Posterior vena cava (tissue), 2 donors: ENCODE measurements at places on chromosomes 13 and 19. TPM values are rescaled to one million over a fixed set of nuclear protein-coding genes. Genes with fewer than 3 reads are reported as not detected.

GRCh38 chr13:69935043-69935442, 172.6 kb upstream of the ATXN8OS start:
- DNase-seq: no peak

The ZNF99 gene
- total RNA-seq: 0.19 TPM

- DNase-seq: no peak
These were observed 839 bp upstream of the CKAP2 start for GRCh38 chr13:52454459-52454819.

DNA sequence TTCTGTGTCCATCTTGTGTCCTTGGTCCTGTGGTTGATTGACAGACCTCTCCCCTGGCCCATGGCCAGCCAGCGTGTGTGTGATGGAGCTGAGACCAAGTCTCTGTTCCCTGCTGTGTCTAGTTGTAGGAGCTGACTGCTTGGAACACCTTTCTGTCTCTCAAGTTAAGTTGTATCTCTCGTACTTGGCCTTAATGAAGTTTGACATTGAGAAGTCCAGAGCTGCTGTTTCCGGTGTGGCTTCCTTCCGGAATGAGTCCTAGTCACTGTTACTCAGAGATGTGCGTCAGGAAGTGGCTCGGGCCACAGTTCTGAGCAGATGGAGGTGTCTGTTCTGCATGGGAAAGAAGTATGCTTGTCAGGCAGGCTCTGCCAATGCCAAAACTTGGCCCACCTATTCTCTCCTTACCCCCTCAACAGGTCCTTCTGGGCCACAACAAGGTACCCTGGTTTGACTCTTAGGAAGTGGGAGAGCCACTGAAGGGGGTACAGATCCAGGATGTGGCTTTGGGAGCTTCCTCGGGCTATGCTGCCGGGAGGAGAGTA, 54.3 kb downstream of the GATAD2A start:
- DNase-seq: peak; percentile 79

- no peak for DNase-seq
These were observed 5.1 kb downstream of the UBAC2 start for GRCh38 chr13:99205621-99206220.

The ZNF763 gene
- 1.7 TPM for total RNA-seq

DNA sequence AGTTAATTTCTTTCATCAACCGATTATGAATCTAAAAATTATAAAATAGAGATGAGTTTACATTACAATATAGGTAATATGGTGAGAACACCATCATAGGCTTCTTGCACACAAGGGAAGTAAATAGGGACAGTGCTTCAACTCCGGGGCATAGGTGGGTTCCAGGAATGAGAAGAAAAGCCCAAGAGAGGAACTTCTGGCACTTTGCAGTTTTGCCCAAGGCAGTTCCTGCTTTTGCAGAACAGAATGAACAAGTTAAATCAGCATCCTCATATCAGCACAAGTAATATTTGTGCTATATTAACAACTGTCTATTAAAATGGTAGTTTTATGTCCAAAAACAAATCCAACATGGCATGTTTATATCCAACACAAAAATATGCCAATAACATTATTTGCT, 60.1 kb downstream of the DACH1 start:
- no peak for DNase-seq
